ENCODE measurements at places on chromosomes 3 and 15. TPM values are rescaled to one million over a fixed set of nuclear protein-coding genes. Genes with fewer than 3 reads are reported as not detected.

TBC1D5 gene
- 34.5 TPM for polyA plus RNA-seq

CFAP44 gene
- 3.6 TPM for polyA plus RNA-seq

CDHR4 gene
- polyA plus RNA-seq: 0.27 TPM

DNA sequence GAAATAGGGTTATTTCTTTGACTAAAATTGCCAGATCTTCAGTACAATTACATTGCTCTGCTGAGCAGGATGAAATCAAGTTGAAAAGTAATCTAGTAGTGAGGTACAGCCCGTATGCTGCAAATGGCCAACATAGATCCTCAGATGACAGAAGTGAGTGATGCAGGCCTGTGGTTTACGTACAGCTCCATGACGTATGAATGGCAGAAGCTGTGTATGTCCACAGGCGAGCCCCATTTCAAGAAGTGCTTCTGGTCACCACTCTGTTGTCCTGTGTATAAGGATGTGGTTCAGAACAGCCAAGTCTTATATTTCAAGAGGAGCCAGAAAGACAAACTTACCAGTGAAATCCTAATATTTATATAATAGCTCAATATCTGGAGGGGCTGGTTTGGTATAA, 9.2 kb downstream of the CD86 start:
- no peaks in the 10 kb centered on the region for H3K27me3 ChIP-seq
- H3K4me1 ChIP-seq: peaks cover 3% of the 10 kb centered on the region
- no peak overlapping the region for H3K4me3 ChIP-seq
- no peaks in the 10 kb centered on the region for H3K36me3 ChIP-seq
- DNase-seq: no peak

- no peaks in the 10 kb centered on the region for H3K36me3 ChIP-seq
- H3K27me3 ChIP-seq: peaks cover 76% of the 10 kb centered on the region
- H3K4me1 ChIP-seq: no peaks in the 10 kb centered on the region
- H3K4me3 ChIP-seq: peak overlapping the region; percentile 20
Observed at GRCh38 chr15:62068071-62068809, 1.5 kb downstream of the C2CD4A start.

DNA sequence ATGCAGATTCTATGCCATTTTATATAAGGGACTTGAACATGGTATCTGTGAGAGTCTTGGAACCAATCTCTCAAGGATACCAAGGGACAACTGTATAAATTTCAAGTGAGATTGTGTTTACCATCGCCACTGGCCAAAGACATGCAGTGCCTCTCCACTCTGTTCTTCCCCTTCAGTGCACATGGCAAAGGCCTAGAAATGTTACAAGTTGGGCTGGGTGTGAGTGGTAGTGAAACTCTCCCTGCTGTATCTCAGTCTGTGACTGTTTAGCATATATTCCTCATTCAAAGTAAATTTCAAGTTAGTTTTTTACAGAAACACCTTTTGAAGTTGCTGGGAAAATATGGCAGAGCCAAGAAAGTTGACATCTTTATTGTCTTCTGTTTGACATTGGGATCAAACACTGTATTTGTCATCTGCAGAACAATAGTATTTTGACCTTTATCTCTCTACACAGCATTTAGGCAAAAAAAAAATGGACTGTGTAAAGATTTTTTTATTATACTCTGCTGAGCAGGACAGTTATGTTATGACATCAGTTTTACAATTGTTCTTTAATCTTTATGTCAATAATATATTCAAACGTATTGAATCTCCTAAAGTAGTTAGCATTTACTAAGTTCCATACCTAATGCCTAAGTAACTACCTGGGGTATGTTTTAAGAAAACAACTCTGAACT, 101.4 kb downstream of the CCNL1 start:
- no peak overlapping the region for H3K27ac ChIP-seq
- no peaks in the 10 kb centered on the region for H3K27me3 ChIP-seq
- DNase-seq: no peak
- H3K4me1 ChIP-seq: no peaks in the 10 kb centered on the region

DNA sequence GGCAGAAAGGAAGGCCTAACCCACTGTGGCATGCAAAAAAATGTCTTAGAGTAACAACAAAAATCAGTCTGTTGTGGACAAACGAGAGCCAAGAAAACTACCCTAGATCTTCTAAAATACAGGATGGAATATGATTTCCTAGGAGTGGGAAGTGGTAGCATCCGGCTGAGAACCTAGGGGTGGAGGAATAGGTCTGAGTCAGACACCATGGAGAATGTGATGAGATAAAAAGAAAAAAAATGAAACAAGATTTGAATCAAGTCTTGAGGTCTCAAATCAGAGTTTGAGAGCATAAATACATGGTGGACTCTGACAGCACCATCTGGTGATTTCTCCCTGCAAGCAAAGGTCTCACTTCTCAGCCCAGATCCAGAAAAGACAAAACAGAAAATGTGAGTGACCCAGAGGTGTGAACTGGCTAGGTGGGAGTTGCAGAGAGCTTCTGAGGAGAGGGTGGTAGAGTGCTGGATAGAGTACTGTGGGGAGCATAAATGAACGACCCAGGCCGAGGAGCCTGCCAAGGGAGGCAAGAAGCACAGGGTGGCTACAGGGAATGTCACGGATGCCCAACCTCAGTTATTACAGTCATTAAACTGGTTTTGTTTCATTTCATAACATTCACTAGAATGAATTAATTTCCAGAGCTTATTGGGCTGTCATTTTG, 27.6 kb upstream of the VEPH1 start:
- H3K27me3 ChIP-seq: no peaks in the 10 kb centered on the region
- peaks cover 5% of the 10 kb centered on the region for H3K4me1 ChIP-seq
- H3K27ac ChIP-seq: no peak overlapping the region
- H3K36me3 ChIP-seq: no peaks in the 10 kb centered on the region
- DNase-seq: no peak

- H3K4me3 ChIP-seq: no peak overlapping the region
- no peaks in the 10 kb centered on the region for H3K36me3 ChIP-seq
Observed at GRCh38 chr15:27482287-27482686, 511.3 kb downstream of the GABRG3 start.

DNA sequence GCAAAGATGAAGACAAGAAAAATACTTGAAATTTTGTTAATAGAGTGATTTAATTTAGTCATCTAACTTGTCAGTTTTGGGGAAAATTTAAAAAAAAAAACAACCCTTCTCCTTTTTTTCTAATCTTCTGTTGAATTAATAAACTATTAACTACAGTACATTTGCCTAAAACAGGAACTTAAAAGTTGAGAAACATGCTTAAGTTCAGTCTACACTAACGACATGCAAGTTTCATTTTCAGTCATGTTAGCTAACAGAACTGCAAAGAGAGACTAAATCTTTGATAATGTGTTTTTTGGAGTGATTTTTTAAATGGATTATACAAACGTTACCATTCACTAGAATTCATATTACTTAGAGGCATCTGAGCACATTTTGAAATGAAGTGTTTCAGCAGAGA, 71.9 kb upstream of the MBNL1 start:
- DNase-seq: no peak
- peaks cover 25% of the 10 kb centered on the region for H3K4me1 ChIP-seq

GRCh38 chr3:186930143-186930640, at the start of gene ST6GAL1:
ST6GAL1 (plus strand) TSS chr3:186930526; CDS start chr3:187042704, 112,178 bp downstream.
- peak; percentile 86 for DNase-seq
- peak within 1 kb of the TSS; percentile 70 for H3K27ac ChIP-seq
- H3K27me3 ChIP-seq: no peaks in the 10 kb centered on the region
- H3K4me1 ChIP-seq: peaks cover 7% of the 10 kb centered on the region
- H3K4me3 ChIP-seq: peak within 1 kb of the TSS; percentile 69

GRCh38 chr3:124545891-124546290, 184.4 kb upstream of the UMPS start:
- H3K27me3 ChIP-seq: no peaks in the 10 kb centered on the region
- no peaks in the 10 kb centered on the region for H3K4me1 ChIP-seq
- no peaks in the 10 kb centered on the region for H3K36me3 ChIP-seq
- no peak for DNase-seq
